Kidney epithelial cell (primary cell): ENCODE measurements at places on chromosomes 12 and 14.

GRCh38 chr12:5032821-5033220, 10.9 kb upstream of the KCNA5 start:
- no peak for DNase-seq

DNA sequence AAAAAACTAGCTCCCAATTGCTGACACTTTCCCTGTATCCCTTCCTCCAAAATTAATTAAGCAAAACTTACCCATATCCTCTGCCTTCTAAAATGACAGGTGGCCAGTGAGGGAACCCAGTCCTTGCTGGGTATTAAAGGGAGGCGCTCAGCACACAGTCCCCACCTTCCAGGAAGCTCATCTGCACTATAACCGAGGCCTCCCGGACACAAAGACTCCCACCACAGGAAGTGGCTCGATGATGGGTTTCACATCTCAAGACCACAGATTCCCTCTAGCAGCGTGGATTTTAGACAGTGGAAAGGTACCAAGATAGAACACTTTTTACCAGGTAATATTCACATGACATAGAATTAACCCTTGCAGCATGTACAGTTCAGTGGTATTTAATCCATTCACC, 126.8 kb upstream of the NCOR2 start:
- DNase-seq, result no peak

DNA sequence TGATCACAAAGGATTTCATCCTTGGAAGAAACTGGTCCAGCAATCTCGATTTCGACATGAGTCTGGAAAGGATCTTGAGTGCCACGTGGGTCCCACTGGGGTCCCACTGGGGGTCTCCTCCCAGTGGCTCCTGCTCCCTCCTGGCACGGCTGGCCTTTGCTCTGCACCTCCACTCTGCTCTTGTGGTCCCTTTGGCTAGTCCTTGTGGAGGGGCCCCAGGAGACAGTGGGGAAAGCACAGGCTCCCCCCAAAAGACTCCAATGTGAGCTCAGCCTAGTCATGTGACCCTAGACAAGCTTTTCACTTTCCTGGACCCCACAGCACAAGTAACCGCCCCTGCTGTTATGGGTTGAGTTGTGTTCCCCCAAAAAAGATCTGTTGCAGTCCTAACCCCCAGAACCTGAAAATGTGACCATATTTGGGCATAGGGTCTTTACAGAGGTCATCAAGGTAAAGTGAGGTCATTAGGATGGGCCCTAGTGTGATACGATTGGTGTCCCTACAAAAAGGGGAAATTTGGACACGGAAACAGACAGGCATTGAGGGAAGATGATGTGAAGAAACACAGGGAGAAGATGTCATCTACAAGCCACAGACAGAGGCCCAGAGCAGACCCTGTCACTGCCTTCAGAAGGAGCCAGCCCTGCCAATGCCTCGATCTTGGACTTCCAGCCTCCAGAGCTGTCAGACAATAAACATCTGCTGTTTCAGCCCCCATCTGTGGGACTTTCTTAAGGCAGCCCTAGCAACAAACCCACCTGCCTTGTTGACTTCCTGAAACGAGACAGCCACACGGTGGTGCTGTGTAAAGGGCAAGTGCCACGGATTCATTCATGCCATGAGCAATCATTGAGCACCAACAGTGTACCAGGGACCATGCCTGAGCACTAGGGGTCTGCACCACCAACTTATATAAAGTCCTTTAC, 23.8 kb upstream of the PPP2R5C start:
- DNase-seq, result no peak

DNA sequence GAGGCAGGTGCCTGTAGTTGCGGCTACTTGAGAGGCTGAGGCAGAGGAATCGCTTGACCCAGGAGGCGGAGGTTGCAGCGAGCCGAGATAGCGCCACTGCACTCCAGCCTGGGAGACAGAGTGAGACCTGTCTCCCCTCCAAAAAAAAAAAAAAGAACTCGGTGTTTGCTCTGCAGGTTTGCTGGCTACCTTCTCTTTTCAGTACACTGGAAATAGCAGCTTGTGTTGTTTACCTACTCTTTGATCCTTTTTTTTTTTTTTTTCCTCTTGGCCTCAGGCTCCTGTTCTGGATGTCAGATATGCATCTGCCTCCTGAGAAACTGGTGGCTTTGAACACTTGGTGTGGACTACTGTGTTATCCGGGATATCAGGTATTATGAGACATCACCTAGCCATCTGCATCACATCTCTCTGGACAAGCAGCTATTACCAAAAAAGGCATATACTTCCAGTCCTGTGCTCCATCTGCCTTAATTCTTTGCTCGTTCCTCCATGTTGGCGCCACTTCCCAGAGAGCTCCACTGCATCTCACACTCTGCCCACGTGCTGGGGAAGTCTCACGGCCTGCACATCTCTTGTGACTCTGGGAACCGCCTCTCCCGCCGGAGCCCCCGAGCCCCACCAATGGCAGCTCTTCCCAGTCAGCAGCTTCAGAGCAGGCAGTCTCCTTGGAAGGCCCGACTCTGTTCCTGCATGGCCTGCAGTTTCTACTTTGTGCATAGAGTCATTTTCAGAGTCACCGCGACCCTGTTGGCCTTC, 50.9 kb upstream of the TRAF3 start:
- DNase-seq, result no peak
